Right ventricle myocardium superior (tissue), 1 donor: ENCODE measurements at places on chromosomes 16 and 17. TPM values are rescaled to one million over a fixed set of nuclear protein-coding genes. Genes with fewer than 3 reads are reported as not detected.

Gene GJC1
- 16.1 TPM for total RNA-seq

DNA sequence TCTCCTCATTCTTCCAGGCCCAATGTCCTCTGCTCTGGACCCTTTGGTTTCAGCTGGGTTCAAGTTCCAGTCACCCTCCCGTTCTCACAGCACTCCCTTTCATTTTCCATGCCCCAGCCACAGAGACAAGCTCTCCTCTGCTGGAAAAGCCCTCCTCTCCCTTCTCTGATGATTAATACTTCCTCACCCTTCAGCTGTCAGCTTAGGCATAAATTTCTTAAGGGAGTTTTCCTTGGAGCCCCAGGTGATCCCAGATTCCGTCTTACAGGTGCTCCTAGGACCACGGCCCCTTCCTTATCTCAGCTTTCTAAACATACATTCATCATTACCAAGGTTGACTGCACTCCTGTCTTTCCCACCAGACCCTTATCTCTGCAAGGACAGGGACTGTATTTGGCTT lies 10.4 kb downstream of the CHAD start:
- no peak for DNase-seq

DNA sequence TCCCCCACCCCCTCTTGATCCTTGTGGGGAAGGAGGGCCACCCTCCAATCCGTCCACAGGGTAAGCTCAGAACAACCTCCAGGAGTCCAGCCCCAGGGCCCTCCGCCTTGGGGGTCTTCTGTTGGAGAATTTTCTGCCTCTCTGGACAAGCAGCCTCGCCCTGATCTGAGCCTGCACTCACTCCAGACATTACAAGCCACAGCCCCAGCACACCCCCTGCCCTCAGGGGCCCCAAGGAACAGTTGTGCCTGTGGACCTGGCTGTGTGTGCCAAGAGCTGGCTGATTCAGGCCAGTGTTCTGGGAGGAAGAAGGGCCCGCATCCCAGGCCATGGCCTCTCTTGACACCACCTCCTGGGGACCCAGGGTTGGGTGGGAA lies 477 bp upstream of the ARHGAP27 start:
- DNase-seq: no peak

DNA sequence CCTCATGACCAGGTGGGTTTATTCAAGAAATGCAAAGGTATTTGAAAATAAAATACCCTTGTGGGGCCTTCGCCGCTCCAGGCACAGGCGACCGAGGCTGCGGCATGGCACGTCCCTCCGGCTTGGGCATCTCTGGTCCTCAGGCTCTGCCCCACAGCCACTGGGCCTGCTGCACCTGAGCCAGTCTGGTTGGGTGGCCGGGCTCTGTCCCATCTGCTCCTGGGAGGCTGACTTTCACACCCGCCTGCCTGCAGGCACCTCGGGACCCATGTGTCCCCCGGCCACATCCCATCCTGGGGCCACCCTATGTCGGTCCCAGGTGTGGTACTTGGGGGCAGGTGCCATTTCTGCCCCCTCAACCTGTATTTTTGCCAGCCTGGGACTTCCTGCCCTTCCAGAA lies 20.9 kb downstream of the OSBPL7 start:
- no peak for DNase-seq
